ENCODE measurements at places on chromosomes 7 and 10. TPM values are rescaled to one million over a fixed set of nuclear protein-coding genes. Genes with fewer than 3 reads are reported as not detected.

DNA sequence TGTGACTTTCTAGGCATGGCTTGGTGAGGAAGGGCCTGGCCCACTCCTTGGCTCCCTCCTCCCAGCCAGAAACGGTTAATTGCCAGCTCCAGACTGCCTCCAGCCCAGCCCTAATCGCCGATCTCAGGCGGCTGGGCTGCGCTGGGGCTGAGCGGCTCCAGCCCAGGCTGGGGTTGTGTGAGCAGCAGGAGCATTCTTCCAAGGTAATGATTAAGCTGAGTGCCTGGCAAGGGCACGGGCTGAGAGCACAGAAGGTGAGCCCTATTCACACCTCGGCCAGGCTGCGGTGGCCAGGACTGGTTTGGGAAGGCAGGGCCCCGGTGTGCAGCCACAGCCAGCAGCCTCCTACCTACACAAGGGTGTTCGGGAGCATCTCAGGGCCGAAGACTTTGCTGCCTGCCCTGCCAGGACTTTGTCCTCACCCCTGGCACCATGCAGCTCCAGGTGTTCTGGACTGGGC lies at the start of gene TMEM72:
TSS of gene TMEM72 (plus strand) at position 257 of the 460 bp plus-strand sequence. CDS start at position 433, 176 bp downstream.
- H3K4me1 ChIP-seq, result peaks cover 21% of the 10 kb centered on the region
- DNase-seq, result peak; percentile 91
- H3K27ac ChIP-seq, result peak within 1 kb of the TSS; percentile 30
- H3K27me3 ChIP-seq, result no peaks in the 10 kb centered on the region
- H3K4me3 ChIP-seq, result no peak within 1 kb of the TSS

FRMPD2 gene
- 0.23 TPM for total RNA-seq

DNA sequence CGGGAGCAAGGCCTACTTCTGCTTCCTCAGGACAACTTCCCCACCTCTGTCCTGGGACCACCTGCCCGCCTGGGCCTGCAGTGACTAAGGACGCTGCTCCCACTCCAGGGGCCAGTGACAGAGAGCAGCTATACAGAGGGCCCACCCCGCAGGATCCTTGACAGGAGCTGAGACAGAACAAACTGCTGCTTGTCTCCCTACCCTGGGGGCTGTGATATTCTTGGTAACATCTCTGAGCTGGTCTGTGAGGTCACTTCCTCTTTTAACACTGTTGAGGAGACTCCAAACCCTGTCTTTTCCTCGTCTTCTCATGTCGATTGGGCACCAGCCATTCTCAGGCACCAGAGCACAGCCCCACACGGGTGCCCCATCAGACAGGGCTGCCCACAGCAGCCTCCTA lies 6.9 kb upstream of the MRPS24 start:
- no peaks in the 10 kb centered on the region for H3K4me1 ChIP-seq
- H3K36me3 ChIP-seq, result no peaks in the 10 kb centered on the region
- no peak for DNase-seq
- H3K4me3 ChIP-seq, result no peak overlapping the region

GRCh38 chr10:18293536-18294510 lies 153.6 kb downstream of the CACNB2 start:
- H3K4me1 ChIP-seq, result no peaks in the 10 kb centered on the region
- no peak overlapping the region for H3K4me3 ChIP-seq
- no peaks in the 10 kb centered on the region for H3K36me3 ChIP-seq
- no peak overlapping the region for H3K27ac ChIP-seq

ZNF438 gene
- total RNA-seq, result 4.8 TPM

- no peaks in the 10 kb centered on the region for H3K27me3 ChIP-seq
- DNase-seq, result peak; percentile 43
- H3K27ac ChIP-seq, result no peak overlapping the region
- H3K4me1 ChIP-seq, result peaks cover 20% of the 10 kb centered on the region
- no peaks in the 10 kb centered on the region for H3K36me3 ChIP-seq
Observed at GRCh38 chr10:33196710-33197491, 137.6 kb downstream of the NRP1 start.

DNA sequence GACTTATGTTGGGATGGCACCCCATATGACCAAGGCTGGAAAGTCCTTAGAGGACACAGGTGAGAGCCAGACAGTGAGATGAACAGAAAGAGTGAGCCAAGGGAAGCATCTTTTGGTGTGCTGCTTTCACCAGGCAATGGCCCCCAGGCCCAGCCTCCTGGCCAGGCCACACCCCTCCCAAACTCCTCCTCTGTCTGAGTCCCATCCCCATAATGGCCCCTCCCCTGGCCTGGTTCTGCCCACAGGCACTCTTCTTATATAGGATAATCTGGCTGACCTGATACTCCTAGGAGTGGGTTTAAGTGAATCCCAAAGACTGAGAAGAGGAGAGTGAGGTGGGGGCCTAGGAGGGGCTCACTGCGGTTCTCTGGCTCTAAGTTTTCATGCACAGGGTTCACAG lies 252.5 kb downstream of the RPS24 start:
- no peaks in the 10 kb centered on the region for H3K4me1 ChIP-seq
- H3K36me3 ChIP-seq, result no peaks in the 10 kb centered on the region
- DNase-seq, result no peak
- H3K27me3 ChIP-seq, result no peaks in the 10 kb centered on the region

PARD3 gene
- 32.3 TPM for total RNA-seq

All from pancreas (tissue), 10 donors.